ENCODE measurements at places on chromosomes 12 and 14. TPM values are rescaled to one million over a fixed set of nuclear protein-coding genes. Genes with fewer than 3 reads are reported as not detected.

OR4Q3 gene
- total RNA-seq = not detected

CACNA1C gene
- 0.14 TPM for total RNA-seq

LRP1-AS gene
- total RNA-seq = not detected

RABGGTA gene
- 56.2 TPM for total RNA-seq

NEUROD4 gene
- not detected for total RNA-seq

TAC3 gene
- 4.4 TPM for total RNA-seq

- no peak overlapping the region for H3K27ac ChIP-seq
- H3K4me1 ChIP-seq = no peaks in the 10 kb centered on the region
- H3K27me3 ChIP-seq = peaks cover 42% of the 10 kb centered on the region
- no peaks in the 10 kb centered on the region for H3K36me3 ChIP-seq
- DNase-seq = peak; percentile 8
- no peak overlapping the region for H3K4me3 ChIP-seq
These were observed 162.8 kb downstream of the SNAPC1 start for GRCh38 chr14:61925043-61925442.

DNA sequence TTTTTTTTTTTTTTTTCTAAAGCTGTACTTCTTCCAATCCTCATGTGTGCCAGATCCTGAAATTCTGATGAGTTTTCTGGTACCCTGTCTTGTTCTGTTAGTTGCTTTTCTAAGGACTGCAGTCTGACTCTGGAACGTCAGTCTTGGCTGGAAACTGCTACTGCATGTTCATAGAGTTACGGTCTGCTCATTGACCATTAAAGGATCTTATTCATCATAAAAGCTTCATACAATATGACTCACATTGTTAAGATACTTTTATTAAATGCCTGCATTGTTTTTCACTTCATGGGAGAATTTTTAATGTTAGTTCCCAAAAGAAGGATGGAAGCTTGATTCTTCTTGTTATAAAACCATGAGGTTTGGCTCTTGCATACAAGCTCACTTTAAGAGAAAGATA is 233.6 kb downstream of the SYT10 start:
- H3K27ac ChIP-seq = no peak overlapping the region
- no peak for DNase-seq
- H3K36me3 ChIP-seq = no peaks in the 10 kb centered on the region
- no peaks in the 10 kb centered on the region for H3K4me1 ChIP-seq
- H3K4me3 ChIP-seq = no peak overlapping the region

DNA sequence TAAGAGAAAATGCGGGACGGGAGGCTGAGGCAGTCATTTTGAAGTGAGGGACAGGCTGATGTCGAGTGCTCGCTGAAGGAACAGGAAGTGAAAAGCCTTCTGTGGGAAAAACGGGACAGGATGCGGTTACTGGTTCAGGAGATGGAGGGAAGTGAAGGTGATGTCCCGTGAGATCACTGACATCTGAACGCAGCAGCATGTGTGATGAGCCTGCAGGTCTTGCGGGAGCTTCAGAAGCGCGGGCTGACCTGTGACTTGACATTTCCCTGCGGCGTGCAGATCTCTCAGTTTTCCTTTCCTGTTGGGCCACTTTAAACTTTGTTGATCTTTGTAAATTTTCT is 77.8 kb downstream of the DDX51 start:
- H3K27me3 ChIP-seq = no peaks in the 10 kb centered on the region
- peaks cover 8% of the 10 kb centered on the region for H3K36me3 ChIP-seq
- peak; percentile 30 for DNase-seq
- peak overlapping the region; percentile 69 for H3K4me3 ChIP-seq
- peaks cover 18% of the 10 kb centered on the region for H3K4me1 ChIP-seq

DNA sequence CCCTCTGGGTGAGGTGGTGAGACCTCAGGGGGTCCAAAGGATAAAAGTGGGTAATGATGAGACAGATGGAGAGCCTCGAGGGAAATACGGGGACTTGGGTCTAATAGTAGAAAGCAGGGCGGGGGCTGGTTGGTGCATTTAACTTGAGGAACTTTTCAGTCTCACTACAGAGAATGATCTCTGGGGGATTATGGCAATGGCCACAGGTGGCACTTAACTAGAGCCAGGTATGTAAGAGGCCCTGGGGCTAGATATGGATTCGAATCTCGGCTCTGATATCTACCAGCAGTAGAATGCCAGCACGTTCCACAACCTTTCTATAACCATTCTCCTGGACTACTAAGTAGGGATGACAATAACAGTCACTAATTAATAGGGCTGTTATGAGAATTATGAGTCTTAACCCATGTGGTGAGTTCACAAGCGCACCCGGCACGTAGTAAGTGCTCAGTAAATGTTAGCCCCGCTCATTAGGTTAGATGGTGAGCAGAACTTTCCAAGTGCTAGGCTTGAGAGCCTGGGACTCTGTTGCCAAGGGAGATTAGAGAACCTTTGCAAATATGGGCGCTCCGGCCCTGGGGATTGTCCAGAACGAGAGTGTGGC is 888 bp upstream of the PLXNC1 start:
- H3K27me3 ChIP-seq = peaks cover 40% of the 10 kb centered on the region
- peaks cover 2% of the 10 kb centered on the region for H3K36me3 ChIP-seq
- DNase-seq = no peak
- no peak overlapping the region for H3K27ac ChIP-seq
- H3K4me3 ChIP-seq = peak overlapping the region; percentile 91

GRCh38 chr14:68794851-68795596 is 2.2 kb upstream of the ZFP36L1 start:
- peak overlapping the region; percentile 98 for H3K27ac ChIP-seq
- peak; percentile 51 for DNase-seq
- H3K27me3 ChIP-seq = no peaks in the 10 kb centered on the region
- H3K4me3 ChIP-seq = peak overlapping the region; percentile 91
- peaks cover 19% of the 10 kb centered on the region for H3K36me3 ChIP-seq
- peaks cover 58% of the 10 kb centered on the region for H3K4me1 ChIP-seq

- peaks cover 24% of the 10 kb centered on the region for H3K4me1 ChIP-seq
- no peak for DNase-seq
- H3K27ac ChIP-seq = peak overlapping the region; percentile 53
- peaks cover 6% of the 10 kb centered on the region for H3K27me3 ChIP-seq
- peak overlapping the region; percentile 88 for H3K4me3 ChIP-seq
These were observed 910 bp upstream of the NOPCHAP1 start for GRCh38 chr12:104985206-104985605.

DNA sequence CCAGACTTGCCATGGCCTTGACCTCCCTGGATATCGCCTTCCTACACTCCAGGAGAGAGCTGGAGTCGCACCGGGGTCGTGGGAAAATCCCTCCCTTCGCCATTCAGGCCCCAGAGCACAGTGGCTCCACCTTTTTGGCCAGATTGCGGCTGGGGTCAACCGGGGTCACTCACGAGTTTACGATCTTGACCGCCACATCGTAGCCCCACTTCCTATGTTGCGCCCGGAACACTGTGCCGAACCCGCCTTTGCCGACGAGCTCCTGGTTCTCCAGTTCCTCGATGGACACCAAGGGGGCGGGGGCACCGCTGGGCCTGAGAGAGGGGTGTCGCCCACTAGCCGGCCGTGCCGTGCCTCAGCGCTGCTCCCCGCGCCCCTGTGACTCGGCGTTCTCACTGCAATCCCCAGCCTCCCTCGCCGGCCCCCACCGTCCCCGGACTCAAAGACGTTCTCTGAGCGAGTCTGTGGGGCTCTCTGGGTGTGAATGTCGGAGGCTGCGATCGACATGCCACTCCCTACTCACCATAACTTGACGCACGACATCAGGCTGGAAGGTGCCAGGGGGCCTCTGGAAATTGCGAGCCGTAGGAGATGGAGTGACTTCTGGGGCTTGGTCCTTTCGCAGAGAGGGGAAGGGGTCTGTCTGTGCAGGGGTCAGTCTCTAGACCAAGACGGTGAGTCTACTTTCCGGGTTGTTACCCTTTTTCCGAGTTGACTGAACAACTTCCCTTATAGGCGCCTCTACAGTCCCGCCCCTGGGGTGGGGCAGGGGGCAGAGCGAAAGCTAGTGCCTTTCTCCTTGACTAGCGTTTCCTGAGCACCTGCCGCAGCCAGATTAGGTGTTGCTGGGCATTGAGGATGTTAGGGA is at the start of gene RIPK3:
RIPK3 (minus strand) TSS at position 708 of the 868 bp plus-strand sequence; CDS start at position 543, 165 bp downstream.
- peaks cover 26% of the 10 kb centered on the region for H3K27me3 ChIP-seq
- peaks cover 32% of the 10 kb centered on the region for H3K4me1 ChIP-seq
- peak within 1 kb of the TSS; percentile 90 for H3K4me3 ChIP-seq
- H3K36me3 ChIP-seq = peaks cover 2% of the 10 kb centered on the region
- DNase-seq = peak; percentile 80

DNA sequence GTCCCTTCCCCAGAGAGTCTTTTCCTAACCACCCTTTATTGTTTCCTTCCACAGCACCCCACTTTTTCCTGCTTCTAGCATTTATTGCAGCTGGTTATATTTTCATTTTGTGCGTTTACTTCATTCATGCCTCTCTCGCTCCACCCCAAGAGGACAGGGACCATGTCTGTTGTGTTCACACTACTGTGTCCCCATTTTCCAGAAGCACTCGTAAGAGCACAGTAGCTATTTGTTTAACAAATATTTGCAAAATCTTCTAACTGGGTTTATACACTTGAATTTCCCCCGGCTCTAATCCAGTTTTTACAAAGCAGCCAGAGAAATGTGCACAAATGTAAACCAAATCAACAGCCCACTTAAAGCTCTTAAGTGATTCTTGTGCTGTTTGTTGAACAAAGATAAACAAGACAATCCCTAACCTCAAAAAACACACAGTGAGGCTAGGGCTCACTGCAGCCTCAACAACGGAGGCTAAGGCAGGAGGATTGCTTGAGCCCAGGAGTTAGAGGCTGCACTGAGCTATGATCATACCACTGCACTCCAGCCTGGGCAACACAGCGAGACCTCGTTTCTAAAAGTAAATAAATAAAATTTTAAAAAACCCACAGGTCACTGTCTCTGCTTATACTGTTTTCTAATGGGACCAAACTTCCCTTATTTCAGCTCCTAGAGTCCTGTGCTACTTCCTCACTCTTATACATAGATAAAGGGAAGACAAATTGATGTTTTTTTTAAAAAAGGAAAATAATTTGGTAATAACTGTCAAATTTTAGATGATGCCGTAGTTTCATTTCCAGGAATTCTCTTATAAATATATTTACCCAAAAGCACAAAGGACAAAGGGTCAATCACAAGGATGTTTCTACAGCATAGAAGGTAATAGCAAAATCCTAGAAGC is 6.6 kb upstream of the ABCD4 start:
- no peaks in the 10 kb centered on the region for H3K36me3 ChIP-seq
- H3K4me1 ChIP-seq = no peaks in the 10 kb centered on the region
- no peaks in the 10 kb centered on the region for H3K27me3 ChIP-seq

DNA sequence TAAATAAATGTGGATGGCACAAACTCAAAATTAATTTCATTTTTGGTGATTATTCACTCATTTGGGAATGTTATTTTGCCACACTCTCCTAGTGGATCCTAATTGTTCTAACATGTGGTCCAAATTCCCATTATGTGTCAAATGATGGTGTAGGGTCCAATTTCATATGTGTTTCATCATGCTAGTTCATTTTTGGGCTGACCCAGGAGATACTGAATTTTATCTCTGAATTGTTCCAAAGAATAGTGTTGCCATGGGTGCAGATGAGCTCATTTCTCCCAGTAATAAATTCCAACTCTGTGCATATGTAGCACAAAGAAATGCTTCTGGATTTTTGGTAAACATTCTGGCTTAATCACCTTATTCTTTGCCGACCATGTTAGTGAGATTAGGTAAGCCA is 23.5 kb upstream of the SEL1L start:
- H3K36me3 ChIP-seq = no peaks in the 10 kb centered on the region
- H3K27ac ChIP-seq = no peak overlapping the region
- H3K4me1 ChIP-seq = no peaks in the 10 kb centered on the region
- no peak overlapping the region for H3K4me3 ChIP-seq
- peaks cover 5% of the 10 kb centered on the region for H3K27me3 ChIP-seq
- no peak for DNase-seq

DNA sequence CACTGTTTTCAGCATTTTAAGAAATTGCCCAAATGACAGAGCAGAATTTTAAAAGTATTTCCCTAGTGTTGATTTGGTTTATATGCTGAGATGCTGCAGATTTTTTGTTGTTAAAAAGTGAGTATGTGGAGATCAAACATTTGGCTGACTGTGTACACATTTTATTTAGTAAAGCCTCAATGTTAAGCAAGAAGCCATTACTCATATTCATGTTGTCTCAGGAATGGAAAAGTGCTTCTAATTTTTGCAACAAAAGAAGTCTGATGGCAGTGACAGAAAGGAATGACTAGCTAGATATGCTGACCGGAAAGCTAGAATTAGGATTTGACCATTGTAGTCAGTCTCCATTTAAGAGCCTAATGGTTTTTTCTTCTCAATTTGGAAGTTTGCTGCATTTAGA is 22.5 kb downstream of the SLC38A6 start:
- no peak overlapping the region for H3K27ac ChIP-seq
- no peaks in the 10 kb centered on the region for H3K4me1 ChIP-seq
- peaks cover 1% of the 10 kb centered on the region for H3K36me3 ChIP-seq
- H3K27me3 ChIP-seq = no peaks in the 10 kb centered on the region

GRCh38 chr12:52649066-52649465 is 2.9 kb downstream of the KRT2 start:
- H3K36me3 ChIP-seq = no peaks in the 10 kb centered on the region
- H3K4me1 ChIP-seq = peaks cover 31% of the 10 kb centered on the region
- no peak overlapping the region for H3K4me3 ChIP-seq
- no peak for DNase-seq
- H3K27ac ChIP-seq = peak overlapping the region; percentile 26

- H3K36me3 ChIP-seq = no peaks in the 10 kb centered on the region
- H3K27me3 ChIP-seq = no peaks in the 10 kb centered on the region
- no peak overlapping the region for H3K27ac ChIP-seq
- DNase-seq = peak; percentile 80
These were observed 633 bp upstream of the RNU4-2 start for GRCh38 chr12:120292411-120292660.

DNA sequence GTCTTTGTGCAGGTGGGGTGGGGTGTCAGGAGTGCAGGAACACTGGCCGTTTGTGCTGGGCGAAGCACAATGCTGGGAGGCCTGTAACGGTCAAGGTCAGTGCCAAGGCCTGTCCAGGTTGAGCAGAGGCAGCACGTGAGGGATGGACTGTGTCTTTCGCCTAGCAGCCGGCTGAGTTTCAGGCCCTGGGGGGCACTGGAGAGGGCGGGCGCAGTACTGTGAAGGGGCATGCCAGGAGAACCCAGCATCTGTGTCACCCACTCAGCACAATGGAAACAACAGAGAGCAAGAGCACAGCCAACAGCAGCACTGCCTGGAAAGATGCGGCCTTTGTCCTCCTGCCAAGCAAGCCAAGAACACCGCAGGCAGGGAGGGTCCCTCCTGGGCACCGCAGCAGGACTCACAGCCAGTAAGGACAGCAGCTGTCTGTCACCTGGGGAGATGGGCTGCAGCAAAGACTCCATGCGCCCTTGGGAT is 25.2 kb downstream of the SLC25A47 start:
- H3K4me3 ChIP-seq = no peak overlapping the region
- peaks cover 19% of the 10 kb centered on the region for H3K36me3 ChIP-seq
- DNase-seq = no peak
- H3K4me1 ChIP-seq = peaks cover 19% of the 10 kb centered on the region
- no peak overlapping the region for H3K27ac ChIP-seq
- no peaks in the 10 kb centered on the region for H3K27me3 ChIP-seq

- DNase-seq = no peak
- no peaks in the 10 kb centered on the region for H3K4me1 ChIP-seq
- no peaks in the 10 kb centered on the region for H3K36me3 ChIP-seq
- H3K4me3 ChIP-seq = no peak overlapping the region
- no peaks in the 10 kb centered on the region for H3K27me3 ChIP-seq
These were observed 86.8 kb upstream of the PKP2 start for GRCh38 chr12:32983332-32983731.

- peaks cover 15% of the 10 kb centered on the region for H3K27me3 ChIP-seq
- no peak for DNase-seq
- peaks cover 54% of the 10 kb centered on the region for H3K4me1 ChIP-seq
- H3K27ac ChIP-seq = peak overlapping the region; percentile 54
These were observed 516 bp downstream of the NINJ2 start for GRCh38 chr12:662566-663292.
